Neural progenitor cell (in vitro differentiated cells): ENCODE measurements at places on chromosomes 7 and 10. TPM values are rescaled to one million over a fixed set of nuclear protein-coding genes. Genes with fewer than 3 reads are reported as not detected.

LIPK gene
- total RNA-seq = not detected in 2 replicates

CHAT gene
- not detected in 2 replicates for total RNA-seq

UCN3 gene
- total RNA-seq = not detected in 2 replicates

C10orf71 gene
- not detected in 2 replicates for total RNA-seq

MYH16 gene
- not detected in 2 replicates for total RNA-seq

SEMA3A gene
- 69.5 and 134 TPM in 2 replicates for total RNA-seq

MARVELD1 gene
- total RNA-seq = 7.1 and 21.9 TPM in 2 replicates

INHBA gene
- 0.09 TPM in 1 of 2 replicates, not detected in the other for total RNA-seq

OR6V1 gene
- total RNA-seq = not detected in 2 replicates

TNKS2 gene
- 47.2 and 53.4 TPM in 2 replicates for total RNA-seq

GRCh38 chr7:16850614-16851466 lies 30.9 kb downstream of the AGR3 start:
- no peak overlapping the region for H3K27ac ChIP-seq
- H3K27me3 ChIP-seq = no peaks in the 10 kb centered on the region
- H3K4me3 ChIP-seq = no peak overlapping the region
- H3K4me1 ChIP-seq = peaks cover 10% of the 10 kb centered on the region

DNA sequence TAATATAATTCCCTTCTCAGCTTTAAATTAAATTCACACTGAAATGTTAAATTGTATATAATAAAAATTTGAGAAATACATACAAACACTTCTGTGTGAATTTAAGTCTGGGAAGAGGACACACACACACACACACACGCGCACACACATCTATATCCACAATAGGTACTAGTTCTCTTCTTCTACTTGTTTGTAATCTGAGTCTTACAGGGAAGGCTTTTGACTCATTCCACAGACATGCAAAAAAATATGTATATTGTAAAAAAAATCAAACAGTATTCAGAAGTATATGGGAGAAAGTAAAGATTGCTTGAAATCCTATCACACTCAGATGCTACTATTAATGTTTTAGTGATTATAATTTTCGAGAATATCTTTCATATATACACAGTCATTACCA lies 276.2 kb downstream of the MDFIC start:
- no peak overlapping the region for H3K4me3 ChIP-seq
- no peak overlapping the region for H3K27ac ChIP-seq
- no peaks in the 10 kb centered on the region for H3K4me1 ChIP-seq
- no peaks in the 10 kb centered on the region for H3K27me3 ChIP-seq
- no peak for DNase-seq
- H3K36me3 ChIP-seq = no peaks in the 10 kb centered on the region

DNA sequence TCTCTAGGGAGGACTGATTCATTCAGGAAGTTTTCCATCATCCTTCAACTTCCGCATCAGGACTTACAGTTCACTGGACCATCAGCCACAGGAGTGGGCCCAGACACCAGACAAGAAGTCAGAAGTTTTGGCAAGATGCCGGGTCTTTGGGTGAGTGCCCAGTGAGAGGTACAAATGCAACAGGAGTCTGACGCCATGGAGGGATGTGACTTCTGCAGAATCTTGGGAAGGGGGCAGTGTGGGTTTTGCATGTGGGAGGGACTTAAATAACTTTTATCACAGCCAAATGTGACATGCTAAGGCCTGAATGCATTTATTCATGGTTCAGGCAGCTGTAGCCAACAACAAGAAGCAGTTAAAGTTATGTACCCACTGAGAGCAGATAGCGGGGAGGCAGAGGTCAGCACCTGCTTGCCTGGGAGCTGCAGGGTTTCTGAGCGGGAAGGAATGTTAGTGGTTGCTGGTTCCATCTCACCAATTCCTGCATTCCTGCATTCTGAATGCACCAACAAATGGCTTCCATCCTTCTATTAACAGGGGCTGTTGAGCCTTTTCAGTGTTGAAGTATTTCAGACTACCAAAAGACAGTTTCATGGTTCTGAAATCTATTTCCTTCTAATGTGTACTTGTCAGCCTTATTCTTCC lies 375.2 kb downstream of the PAXIP1 start:
- no peak overlapping the region for H3K27ac ChIP-seq
- H3K4me1 ChIP-seq = peaks cover 4% of the 10 kb centered on the region
- H3K4me3 ChIP-seq = no peak overlapping the region
- no peak for DNase-seq

GRCh38 chr7:130486954-130487436 lies 4.9 kb upstream of the MEST start:
- H3K27me3 ChIP-seq = no peaks in the 10 kb centered on the region
- H3K27ac ChIP-seq = no peak overlapping the region
- H3K4me3 ChIP-seq = peak overlapping the region; percentile 48
- H3K36me3 ChIP-seq = no peaks in the 10 kb centered on the region
- H3K4me1 ChIP-seq = peaks cover 15% of the 10 kb centered on the region
- no peak for DNase-seq

DNA sequence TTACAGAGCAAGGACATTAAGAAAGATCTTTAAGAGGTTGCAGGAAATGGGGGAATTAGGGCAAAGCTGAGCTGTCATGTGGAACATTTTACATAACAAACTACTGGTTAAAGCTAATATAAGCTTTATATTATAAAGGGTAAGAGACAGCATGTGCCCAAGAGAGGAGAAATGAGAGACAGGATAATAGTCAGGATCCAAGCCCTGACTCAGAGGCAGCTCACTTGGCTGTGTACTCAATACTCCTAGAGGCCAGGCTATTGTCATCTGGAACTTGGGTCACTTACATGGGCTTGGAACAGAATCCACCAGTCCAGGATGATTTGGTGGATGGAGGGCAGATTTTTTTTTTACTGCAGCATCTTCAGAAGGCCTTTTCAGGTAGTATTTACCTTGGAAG lies 418.6 kb upstream of the ZMIZ1 start:
- no peaks in the 10 kb centered on the region for H3K36me3 ChIP-seq
- no peak overlapping the region for H3K4me3 ChIP-seq
- DNase-seq = no peak
- peaks cover 16% of the 10 kb centered on the region for H3K4me1 ChIP-seq
- H3K27ac ChIP-seq = no peak overlapping the region

GRCh38 chr7:134619627-134620331 lies 26.9 kb upstream of the BPGM start:
- no peaks in the 10 kb centered on the region for H3K36me3 ChIP-seq
- H3K4me3 ChIP-seq = no peak overlapping the region
- DNase-seq = no peak
- no peak overlapping the region for H3K27ac ChIP-seq

GRCh38 chr7:37984750-37985390 lies 64.4 kb downstream of the EPDR1 start:
- no peak overlapping the region for H3K27ac ChIP-seq
- H3K27me3 ChIP-seq = no peaks in the 10 kb centered on the region

- no peak overlapping the region for H3K4me3 ChIP-seq
- H3K27ac ChIP-seq = no peak overlapping the region
- DNase-seq = no peak
- H3K36me3 ChIP-seq = no peaks in the 10 kb centered on the region
Measured at GRCh38 chr10:11595395-11595692, 16.1 kb downstream of the USP6NL start.

GRCh38 chr7:96968981-96969380 lies 36.4 kb upstream of the DLX6 start:
- H3K27me3 ChIP-seq = peaks cover 76% of the 10 kb centered on the region
- no peaks in the 10 kb centered on the region for H3K4me1 ChIP-seq
- H3K27ac ChIP-seq = no peak overlapping the region
- DNase-seq = no peak

DNA sequence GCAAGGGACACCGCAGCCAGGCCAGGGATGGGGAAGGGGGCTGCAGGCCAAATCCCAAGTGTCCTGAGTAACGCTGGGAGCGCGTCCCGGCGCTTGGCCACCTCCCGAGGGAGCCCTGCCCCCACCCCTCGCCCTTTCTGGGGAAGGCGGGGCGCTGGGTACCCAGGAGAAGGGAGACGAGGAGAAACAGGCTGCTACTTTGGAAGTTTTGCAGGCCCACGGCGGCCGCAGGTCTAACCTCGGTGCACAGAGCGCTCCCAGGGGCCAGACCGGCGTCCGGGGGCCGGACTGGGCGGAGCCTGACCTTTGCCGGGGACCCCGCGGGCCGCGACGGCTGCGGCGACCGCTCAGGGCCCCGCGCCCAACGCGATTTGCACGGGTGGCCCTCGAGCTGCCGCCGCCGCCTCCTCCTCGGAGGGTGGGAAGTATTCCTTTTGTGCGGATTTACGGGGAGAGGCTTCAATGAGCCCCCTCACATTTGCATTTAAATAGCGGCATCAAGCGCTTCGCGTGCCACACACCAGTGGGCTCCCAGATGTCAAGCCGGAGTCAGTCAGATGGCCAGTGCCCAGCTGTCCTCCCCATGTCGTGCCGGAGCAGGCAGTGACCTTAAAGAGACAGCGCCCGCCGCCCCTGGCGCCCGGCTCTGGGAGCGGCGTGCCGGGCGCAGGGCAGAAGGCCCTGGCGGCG lies 3.0 kb upstream of the EBF3 start:
- H3K4me1 ChIP-seq = peaks cover 43% of the 10 kb centered on the region
- H3K4me3 ChIP-seq = peak overlapping the region; percentile 26
- no peaks in the 10 kb centered on the region for H3K36me3 ChIP-seq
- peak; percentile 76 for DNase-seq
- peaks cover 98% of the 10 kb centered on the region for H3K27me3 ChIP-seq

DNA sequence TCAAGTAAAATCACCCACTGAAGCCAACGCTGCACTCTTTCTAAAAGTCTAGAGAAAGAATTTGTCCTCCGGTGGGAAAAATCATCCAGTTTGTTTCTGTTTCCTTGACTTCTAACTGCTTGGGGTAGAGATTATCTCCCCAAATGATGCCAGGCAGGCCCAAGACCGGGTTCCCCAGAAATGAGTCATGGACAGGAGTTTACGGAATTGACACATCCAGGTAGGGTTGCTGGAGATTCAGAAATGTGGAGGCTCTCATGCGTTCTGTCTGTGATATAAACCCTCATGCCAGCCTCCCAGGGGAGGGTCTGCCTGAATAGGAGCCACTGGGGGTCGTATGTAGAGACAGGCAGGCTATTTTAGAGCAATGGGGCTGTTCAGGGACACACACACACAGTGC lies 230.9 kb downstream of the TCERG1L start:
- peaks cover 5% of the 10 kb centered on the region for H3K4me1 ChIP-seq
- DNase-seq = no peak
- H3K27ac ChIP-seq = no peak overlapping the region
- H3K36me3 ChIP-seq = no peaks in the 10 kb centered on the region
- H3K27me3 ChIP-seq = no peaks in the 10 kb centered on the region

GRCh38 chr10:22807238-22807637 lies 92.9 kb upstream of the PIP4K2A start:
- no peaks in the 10 kb centered on the region for H3K36me3 ChIP-seq
- no peak overlapping the region for H3K4me3 ChIP-seq
- DNase-seq = no peak
- no peak overlapping the region for H3K27ac ChIP-seq

DNA sequence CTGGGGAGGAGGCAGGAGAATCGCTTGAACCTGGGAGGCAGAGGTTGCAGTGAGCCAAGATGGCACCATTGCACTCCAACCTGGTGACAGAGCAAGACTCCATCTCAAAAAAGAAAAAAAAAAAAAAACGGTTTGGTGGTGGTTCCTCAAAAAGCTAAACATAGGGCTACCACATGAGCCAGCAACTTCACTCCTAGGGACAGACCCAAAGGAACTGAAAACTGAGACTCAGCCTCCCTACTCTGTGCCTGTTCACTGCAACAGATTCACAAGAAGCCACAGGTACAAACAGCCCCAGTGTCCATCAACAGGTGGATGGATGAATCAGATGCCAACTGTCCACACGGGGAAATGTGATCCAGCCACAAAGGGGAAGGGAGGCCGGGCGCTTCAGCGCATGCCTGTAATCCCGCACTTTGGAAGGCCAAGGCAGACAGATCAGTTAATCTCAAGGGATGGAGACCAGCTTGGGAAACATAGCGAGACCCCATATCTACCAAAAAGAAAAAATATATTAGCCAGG lies 79.1 kb upstream of the TNRC18 start:
- no peaks in the 10 kb centered on the region for H3K27me3 ChIP-seq
- no peak for DNase-seq
- no peak overlapping the region for H3K4me3 ChIP-seq

DNA sequence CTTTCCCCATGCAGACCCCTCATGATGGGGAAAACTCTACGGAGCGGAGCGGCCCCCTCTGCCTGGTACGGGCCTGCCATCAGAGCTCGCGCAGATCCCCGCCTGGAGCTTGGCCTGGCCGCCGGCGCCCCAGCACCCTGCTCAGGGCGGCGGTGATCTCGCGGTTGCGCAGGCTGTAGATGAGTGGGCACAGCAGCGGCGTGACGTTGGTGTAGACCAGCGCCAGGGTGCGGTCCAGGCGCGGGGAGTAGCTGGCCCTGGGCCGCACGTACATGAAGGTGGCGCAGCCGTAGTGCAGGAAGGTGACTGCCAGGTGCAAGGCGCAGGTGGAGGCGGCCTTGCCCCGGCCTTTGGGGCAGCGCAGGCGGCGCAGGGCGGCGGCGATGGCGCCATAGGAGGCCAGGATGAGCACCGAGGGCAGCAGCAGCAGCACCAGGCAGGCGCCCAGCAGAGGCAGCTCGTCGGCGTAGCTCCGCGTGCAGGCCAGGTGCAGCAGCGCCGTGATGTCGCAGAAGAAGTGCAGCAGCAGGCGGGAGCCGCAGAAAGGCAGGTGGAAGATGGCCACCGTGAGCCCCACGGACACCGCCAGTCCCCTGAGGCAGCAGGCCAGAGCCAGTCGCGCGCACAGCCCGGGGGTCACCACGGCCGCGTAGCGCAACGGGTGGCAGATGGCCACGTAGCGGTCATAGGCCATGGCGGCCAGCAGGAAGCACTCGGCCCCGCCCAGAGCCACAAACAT lies 33.4 kb downstream of the TAS2R41 start:
- no peak overlapping the region for H3K27ac ChIP-seq
- H3K27me3 ChIP-seq = peaks cover 5% of the 10 kb centered on the region
- no peak overlapping the region for H3K4me3 ChIP-seq
- no peak for DNase-seq
- no peaks in the 10 kb centered on the region for H3K4me1 ChIP-seq
- H3K36me3 ChIP-seq = no peaks in the 10 kb centered on the region

DNA sequence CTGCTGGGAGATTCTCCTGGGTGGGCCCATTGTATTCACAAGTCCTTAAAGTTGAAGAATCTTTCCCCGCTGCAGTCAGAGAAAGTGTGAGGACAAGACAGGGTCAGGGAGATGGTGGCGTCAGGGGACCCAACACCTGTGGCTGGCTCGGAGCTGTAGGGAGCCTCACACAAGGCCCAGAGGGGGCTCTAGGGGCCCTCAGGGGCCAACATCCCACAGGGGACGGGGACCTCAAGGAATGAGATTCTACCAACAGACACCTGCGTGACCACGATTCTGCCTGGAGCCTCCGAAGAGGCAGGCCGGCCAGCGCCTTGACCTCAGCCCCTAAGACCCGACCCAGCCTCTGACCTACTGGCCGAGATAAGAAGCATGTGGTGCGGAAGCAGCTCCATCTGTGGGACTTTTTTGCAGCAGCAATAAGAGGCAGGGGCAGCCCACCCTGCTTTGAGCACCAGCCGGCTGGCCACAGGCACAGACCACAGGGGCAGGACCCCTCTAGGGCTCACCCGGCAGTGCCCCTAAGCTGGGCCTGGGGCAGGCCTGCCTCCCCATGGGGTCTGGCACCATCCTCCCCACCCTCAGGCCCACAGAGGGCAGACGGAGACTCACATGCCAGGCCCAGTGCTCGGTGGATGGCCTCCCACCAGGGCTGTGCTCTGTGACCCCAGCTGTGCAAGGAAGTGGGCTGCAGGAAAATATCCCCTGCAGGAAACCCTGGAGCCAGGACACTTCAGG lies 13.2 kb downstream of the RASGEF1A start:
- H3K27ac ChIP-seq = no peak overlapping the region
- no peak overlapping the region for H3K4me3 ChIP-seq
- no peaks in the 10 kb centered on the region for H3K27me3 ChIP-seq
- no peak for DNase-seq

GRCh38 chr10:83983578-83984255 lies 155.6 kb upstream of the GHITM start:
- DNase-seq = no peak
- H3K36me3 ChIP-seq = no peaks in the 10 kb centered on the region
- peaks cover 6% of the 10 kb centered on the region for H3K4me1 ChIP-seq
